ENCODE measurements at places on chromosomes 7 and 10.

- H3K27me3 ChIP-seq: peaks cover 21% of the 10 kb centered on the region
- peaks cover 86% of the 10 kb centered on the region for H3K4me1 ChIP-seq
- DNase-seq: no peak
- H3K36me3 ChIP-seq: peaks cover 78% of the 10 kb centered on the region
- 0 out of 2 replicates have a peak overlapping the region, but pooled peaks have one; percentile 25 for H3K4me3 ChIP-seq
Measured at GRCh38 chr7:43640679-43641078, 57.8 kb downstream of the STK17A start.

DNA sequence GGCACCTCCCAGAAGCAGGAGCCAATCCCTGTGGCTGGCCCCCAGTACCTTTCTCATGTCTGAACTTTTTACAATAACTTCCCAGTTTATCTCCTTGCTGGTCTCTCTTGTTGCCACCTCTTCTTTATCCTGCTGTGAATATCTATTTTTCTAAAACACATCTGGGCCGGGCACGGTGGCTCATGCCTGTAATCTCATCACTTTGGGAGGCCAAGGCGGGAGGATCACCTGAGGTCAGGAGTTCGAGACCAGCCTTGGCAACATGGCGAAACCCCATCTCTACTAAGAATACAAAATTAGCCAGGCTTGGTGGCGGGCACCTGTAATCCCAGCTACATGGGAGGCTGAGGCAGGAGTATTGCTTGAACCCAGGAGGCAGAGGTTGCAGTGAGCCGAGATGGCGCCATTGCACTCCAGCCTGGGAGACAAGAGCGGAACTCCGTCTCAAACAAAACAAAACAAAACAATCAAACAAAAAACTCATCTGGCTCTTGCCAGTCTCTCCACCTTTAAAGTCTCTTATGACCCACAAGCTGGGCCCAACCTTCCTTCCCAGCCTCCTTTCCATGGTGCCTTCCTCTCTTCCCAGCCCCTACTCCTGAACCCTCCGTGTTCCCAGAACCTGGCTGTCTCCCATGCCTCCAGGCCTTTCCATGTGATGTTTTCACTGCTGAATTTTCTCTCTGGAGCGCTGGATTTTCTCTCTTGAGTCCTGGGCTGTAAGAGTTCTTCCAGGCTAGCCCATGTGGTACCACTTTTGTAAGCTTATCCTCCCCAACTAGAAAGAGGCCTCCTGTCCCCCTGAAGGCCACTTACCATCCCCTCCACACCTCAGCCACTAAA is 51.3 kb downstream of the HIP1 start:
- peaks cover 2% of the 10 kb centered on the region for H3K27me3 ChIP-seq
- no peak for DNase-seq
- H3K36me3 ChIP-seq: no peaks in the 10 kb centered on the region
- peaks cover 10% of the 10 kb centered on the region for H3K4me1 ChIP-seq
- no peak overlapping the region for H3K27ac ChIP-seq

DNA sequence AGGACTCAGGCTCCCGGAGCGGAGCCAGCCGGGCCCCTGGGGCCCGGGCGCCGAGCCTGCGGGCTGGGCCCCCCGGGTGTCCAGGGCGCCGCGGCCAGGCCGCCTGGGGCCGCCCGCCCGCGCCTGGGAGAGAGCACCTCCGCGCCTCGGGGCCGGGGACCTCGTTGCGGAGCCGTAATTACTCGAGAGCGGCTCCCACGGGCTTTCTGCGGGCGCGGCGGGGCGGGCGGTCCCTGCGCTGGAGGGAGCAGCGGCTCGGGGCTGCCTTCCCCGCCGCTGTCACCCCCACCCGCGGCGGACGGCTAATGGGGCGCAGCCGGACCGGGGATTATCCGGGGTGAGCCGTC is 1.5 kb downstream of the GNB2 start:
- peaks cover 13% of the 10 kb centered on the region for H3K27me3 ChIP-seq
- no peak for DNase-seq
- no peak overlapping the region for H3K27ac ChIP-seq
- H3K4me3 ChIP-seq: peak overlapping the region; percentile 95

DNA sequence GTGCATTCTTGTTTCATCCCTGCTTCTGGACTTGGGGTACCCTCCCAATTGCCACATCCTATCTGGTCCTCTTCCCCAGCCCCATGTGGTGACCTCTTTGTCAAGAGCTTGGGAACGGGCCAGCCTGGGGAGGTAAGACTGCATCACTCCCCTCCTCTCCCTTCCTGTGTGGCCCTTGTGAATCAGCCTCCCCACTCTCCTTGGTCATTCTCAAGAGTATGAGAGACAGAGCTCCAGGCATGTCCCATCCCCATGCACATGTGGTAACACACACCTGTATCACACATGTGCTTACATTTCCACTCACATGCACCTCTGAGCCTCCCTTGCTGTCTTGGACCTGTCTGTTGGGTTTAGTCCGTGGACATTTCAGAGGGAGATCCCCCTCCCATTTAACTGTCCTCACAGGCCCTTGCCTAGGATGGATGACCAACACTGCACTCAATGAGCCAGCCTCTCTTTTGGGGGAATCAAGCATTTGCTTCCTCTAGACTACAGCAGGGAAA is 2.6 kb downstream of the MRPL43 start:
- DNase-seq: no peak
- H3K4me1 ChIP-seq: peaks cover 23% of the 10 kb centered on the region
- peaks cover 9% of the 10 kb centered on the region for H3K36me3 ChIP-seq
- H3K27me3 ChIP-seq: no peaks in the 10 kb centered on the region

- no peaks in the 10 kb centered on the region for H3K36me3 ChIP-seq
- peaks cover 54% of the 10 kb centered on the region for H3K4me1 ChIP-seq
Measured at GRCh38 chr10:130017631-130018022, 53.6 kb upstream of the EBF3 start.

- no peak overlapping the region for H3K4me3 ChIP-seq
- peaks cover 28% of the 10 kb centered on the region for H3K27me3 ChIP-seq
- DNase-seq: no peak
- no peaks in the 10 kb centered on the region for H3K36me3 ChIP-seq
- H3K4me1 ChIP-seq: no peaks in the 10 kb centered on the region
Measured at GRCh38 chr7:99837649-99838361, 10.0 kb downstream of the CYP3A43 start.

DNA sequence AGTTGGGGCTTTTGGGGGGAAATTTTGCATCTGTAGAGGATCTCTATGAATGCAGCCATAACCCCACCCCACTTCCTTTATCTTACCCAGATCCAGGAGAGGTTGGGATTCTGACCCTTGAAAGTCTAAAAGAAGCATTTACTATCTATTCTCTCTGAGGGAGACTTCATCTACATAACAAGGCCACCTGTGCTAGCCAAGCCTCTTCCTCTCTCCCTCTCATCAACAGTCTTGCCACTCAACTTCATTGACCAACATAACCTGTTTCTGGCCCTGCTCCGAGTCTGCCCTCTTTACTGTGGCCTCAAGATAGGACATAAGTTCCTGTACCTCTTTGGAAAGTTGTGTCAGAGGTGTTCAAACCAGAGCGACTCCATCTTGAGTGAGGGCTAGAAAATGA is 19.4 kb downstream of the TUBAL3 start:
- no peak for DNase-seq
- H3K4me1 ChIP-seq: no peaks in the 10 kb centered on the region
- no peak overlapping the region for H3K4me3 ChIP-seq
- H3K36me3 ChIP-seq: no peaks in the 10 kb centered on the region
- no peak overlapping the region for H3K27ac ChIP-seq

DNA sequence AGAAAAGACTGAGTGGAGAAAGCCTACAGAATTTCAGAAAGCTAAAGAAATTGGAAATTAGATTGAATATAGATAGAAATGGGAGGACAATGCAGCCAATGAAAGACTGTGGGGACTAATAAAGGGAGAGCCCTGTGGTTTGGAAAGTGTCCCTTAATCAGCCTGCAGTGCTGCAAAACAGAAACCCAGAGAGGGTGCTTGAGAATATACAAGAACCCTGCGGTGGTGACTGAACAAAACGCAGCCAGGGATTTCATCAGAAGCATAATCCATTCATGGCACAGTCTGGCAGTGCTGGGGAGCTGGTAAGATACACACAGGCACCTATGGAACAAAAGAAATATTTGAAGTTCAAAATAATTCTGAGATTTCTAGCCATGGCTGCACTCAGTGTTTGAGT is 19.1 kb downstream of the CEP41 start:
- H3K36me3 ChIP-seq: no peaks in the 10 kb centered on the region
- no peak overlapping the region for H3K4me3 ChIP-seq
- H3K27ac ChIP-seq: no peak overlapping the region
- no peak for DNase-seq

GRCh38 chr7:158588085-158588877 is 658 bp upstream of the PTPRN2 start:
- H3K4me1 ChIP-seq: no peaks in the 10 kb centered on the region
- H3K27ac ChIP-seq: no peak overlapping the region
- no peak overlapping the region for H3K4me3 ChIP-seq
- H3K27me3 ChIP-seq: peaks cover 19% of the 10 kb centered on the region
